AG04450 (cell line): ENCODE measurements at places on chromosomes 7 and 10.

- no peak for DNase-seq
These were observed 22.3 kb downstream of the PDGFA start for GRCh38 chr7:497346-497745.

- DNase-seq: no peak
These were observed 897.8 kb downstream of the CNTNAP2 start for GRCh38 chr7:147014286-147014955.

GRCh38 chr10:88127269-88127668 is 263.8 kb downstream of the PTEN start:
- DNase-seq: no peak

- no peak for DNase-seq
These were observed 51.3 kb upstream of the FAM3C start for GRCh38 chr7:121447243-121447910.

DNA sequence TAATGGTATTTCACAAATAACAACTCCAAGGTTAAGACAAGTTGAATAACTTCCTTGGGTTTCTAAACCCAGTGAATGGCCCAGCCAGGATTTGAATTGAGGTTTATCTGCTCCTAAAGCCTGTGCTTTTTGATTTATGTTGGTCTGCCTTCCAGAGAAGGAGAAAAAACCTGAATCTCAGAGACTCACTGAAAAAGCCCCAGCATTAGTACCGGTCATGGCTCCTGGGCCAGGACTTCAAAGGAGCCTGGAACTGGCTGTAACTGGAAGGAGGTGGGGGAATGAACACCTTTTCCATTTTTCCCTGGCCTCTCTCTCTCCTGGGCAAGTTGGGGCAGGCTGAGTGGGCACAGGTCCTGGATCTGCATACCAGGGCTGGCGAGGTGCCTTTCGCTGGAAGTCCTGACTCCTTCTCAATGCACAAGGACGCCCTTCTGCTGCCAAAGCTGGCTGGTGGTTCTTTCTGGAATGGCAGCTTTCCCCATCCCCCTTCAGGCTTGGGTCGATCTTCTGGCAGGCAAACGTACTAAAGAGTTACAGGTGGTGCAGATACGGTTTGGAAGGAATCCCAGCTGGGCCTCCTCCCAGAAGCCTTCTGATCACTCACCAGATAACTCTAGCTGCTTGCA is 268.2 kb downstream of the PTEN start:
- DNase-seq: no peak

GRCh38 chr10:32446536-32447406 is 831 bp downstream of the CCDC7 start:
- no peak for DNase-seq

DNA sequence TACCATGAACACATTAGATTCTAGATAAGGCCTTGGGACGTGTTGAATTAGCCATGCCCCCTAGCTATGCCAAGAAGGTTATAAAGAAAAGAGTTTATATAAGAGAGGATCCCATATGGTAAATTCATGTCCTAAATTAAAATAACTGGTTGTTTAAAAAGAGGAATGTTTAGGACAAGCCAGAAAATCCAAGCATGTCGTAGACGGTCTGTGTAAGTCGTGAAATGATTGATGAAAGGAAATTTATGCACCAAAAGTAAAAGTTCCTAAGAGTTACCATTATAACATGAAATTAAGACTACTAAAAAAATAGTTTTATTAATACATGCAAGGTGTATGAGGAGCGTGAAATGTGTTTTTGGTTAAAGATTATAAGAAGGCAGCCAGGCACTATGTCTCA is 624.9 kb downstream of the ARL4A start:
- no peak for DNase-seq

- DNase-seq: no peak
These were observed 28.9 kb downstream of the PARP12 start for GRCh38 chr7:140033779-140034363.

DNA sequence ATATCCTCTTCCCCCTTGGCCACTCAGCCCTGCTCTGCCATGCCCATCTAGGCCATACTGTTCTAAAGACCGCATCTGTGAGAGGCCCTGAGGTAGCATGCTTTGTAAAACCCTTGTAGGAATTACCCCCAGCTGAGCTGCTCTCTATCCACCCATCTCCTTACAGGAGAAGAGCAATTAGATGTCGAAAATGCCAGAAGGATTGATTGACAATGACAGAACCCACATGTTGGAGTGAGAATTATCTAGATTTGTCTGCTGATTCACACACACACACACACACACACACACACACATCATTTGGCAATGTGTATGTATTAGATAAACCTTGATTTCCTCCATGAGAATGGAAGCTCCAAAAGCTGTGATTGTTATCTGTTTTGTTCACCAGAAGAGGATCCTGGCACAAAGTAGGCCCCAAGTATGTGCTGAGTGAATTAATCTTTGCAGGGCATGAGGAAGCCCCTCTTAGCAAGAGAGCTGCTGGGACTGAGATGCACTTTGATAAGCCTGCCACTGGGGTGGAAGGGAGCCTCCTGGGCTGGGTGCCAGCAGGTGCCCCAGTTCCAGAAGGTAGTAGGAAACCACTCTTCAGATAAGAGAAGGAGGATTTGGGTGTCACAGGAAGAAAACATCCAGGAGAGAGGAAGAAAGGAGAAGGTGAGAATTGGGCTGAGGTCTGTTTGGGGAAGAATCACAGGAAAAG is 187.5 kb upstream of the ADO start:
- no peak for DNase-seq

DNA sequence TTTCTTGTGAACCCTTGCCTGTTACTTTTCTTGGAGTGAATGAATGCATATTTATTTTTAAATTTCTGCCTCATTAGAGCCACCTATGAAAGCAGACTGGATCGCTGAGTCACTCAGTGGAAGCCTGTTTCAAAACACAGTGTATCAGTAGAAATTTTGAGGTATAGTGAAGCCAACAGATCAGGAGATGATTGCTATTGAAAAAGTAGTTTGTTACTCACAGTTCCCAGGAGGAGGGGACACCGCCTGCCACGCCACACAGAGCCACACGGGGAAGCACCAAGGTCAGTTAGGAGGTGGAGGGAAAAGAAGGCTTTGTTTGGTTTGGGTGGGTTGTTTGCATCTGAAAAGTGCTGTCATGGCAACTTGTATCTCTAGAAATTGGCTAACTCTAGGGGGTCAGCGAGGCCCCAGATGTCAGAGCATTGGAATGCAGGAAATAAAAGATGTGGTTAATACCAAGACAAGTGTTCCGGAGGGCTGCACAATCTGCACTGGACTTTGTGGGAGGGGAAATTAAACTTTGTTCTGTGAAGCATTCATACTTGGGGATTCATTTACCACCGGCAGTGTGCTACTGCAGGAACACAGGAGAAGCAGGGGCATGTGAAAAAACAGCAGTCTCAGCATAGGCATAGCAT is 106.4 kb upstream of the SDK1 start:
- peak; percentile 78 for DNase-seq

- DNase-seq: no peak
These were observed 152.1 kb upstream of the RHOBTB1 start for GRCh38 chr10:61096056-61096455.

- DNase-seq: no peak
These were observed 30.5 kb upstream of the SRGN start for GRCh38 chr10:69057261-69057950.

DNA sequence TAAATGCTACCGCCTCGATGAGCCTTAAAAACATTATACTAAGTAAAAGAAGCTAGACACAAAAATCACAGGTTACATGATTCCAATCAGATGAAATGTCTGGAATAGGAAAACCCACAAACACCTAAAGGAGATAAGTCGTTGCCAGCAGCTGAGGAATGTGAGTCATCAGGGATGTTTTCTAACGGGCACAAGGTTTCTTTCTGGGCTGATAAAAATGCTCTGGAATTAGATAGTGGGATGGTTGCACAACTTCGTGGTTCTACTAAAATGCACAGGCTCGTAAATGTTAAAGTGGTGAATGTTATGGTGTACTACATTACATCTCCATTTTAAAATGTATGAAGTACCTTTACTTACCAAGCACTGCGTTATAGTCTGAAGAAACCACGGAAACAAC is 9.7 kb downstream of the ABLIM1 start:
- peak; percentile 71 for DNase-seq

DNA sequence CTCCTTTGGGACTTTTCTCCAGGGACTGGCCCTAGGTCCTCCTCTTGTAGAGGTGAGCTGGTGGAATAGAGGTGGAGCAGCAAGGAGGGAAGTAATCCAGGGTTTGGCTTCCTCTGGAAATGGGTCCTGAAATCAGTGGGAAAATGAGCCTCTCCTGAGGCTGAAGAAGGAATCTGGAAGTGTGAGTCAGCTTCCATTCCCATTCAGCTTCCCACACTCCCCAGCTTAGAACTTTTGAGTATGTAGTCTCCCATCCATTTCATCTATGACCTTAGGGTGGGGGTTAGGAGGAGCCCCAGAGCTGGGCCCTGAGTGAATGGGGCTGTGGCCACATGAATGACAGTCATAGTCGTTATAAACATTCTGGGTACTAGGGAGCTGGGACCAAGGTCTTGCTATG is 17.7 kb downstream of the LDB1 start:
- DNase-seq: no peak
